ENCODE measurements at places on chromosomes 2 and 18. TPM values are rescaled to one million over a fixed set of nuclear protein-coding genes. Genes with fewer than 3 reads are reported as not detected.

DNA sequence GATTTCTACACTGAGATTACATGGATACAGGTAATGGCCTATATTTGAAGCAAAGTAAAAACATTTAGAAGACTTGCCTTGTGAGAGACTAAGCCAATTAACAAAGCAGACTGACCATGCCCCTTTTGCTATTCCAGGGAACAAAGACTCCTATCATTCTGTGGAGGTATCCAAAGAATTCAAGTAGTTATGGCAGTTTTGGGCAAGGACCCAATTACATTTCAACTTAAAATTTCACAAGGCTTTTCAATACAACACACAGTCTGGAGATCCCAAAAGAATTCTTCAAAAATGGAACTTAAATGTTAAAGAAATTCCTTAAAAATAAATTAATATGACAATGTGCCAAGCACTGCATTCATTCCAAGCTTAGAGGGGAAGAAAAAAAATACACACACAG, 109.2 kb upstream of the CHRNA1 start:
- DNase-seq: no peak

DNA sequence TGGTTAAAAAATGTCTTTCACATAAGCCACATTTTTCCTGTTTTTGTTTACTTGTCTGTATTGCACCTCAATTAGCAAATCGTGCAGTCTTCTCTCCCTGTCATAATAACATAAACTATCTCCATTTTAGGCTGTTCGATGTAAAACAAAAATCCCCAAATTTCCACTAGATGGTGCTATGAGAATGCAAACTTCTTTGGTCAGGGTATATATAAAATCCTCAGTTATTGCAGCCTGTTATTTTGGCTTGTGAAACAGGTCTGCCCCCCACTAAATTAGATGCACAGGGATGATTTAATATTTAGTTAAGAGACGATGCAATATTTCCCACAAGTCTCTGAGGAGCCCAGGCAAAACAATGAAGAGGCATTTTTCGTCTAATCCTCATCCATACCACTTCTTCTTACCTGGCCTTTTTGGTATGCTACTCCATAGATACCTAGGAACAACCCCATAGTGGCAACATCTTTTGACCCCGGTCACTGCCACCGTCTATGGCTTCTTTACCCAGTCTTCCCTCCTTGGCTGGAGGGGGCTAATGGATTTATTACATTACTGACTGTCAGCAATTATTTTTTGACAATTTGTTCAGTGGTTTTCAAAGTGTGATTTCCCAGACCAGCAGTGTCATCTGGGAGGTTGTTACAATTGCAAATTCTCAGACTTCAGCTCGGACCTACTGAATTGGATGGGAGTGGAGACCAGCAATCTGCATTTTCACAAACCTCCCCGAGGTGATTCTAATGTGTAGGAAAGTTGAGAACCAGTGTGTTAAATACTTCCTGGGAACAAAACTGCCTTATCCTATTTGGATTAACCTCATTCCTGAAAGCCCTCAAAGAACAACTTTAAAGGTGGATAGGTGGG, 117.4 kb upstream of the CWC22 start:
- no peak for DNase-seq

- DNase-seq: no peak
Observed at GRCh38 chr2:121489284-121489683, 41.4 kb upstream of the RNU4ATAC start.

The RAB12 gene
- 123 TPM for total RNA-seq

The SMARCAL1 gene
- total RNA-seq: 7.9 TPM

The TCF7L1 gene
- 9.3 TPM for total RNA-seq

- no peak for DNase-seq
Observed at GRCh38 chr2:38690499-38691420, 24.8 kb downstream of the GALM start.

GRCh38 chr2:99735753-99736152, 245.9 kb upstream of the REV1 start:
- no peak for DNase-seq

- DNase-seq: no peak
Observed at GRCh38 chr2:168568476-168569267, 112.6 kb downstream of the CERS6 start.

DNA sequence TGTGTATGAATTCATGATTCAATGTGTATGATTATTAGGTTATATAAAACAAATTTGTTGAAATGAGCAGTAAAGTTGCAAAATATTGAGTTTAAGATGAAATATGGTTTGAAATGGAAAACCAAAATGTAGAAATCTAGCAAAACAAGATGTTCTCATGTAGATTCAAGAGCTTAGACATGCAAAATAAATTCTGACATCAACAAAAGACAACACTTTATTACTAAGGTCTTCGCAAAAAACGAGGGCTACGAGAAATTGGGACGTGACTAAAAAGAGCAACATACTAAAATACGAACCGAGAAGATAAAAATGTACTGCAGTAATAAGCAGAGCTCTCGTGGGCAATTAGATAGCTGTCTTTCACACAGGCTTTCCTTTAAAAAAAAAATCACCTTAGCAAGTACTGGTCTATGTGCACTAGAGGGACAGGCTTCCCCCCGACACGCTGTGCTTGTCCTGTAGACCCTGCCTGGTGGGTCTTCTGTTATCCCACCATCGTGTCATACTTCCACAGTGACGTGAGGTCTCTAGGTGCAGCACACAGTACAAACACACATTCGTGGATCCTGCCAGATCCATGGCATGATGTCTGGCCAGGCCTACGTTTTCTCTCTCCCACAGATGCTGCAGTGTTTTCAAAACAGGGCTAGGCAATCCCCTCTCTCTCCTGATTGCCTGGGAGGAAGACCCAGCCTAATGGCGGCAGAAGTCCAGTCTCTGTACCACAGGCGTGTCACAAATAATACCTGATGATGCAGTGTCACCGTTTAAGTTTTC, 240.8 kb downstream of the TCF4 start:
- no peak for DNase-seq

- peak; percentile 61 for DNase-seq
Observed at GRCh38 chr2:129857200-129857599, 122.3 kb upstream of the RAB6C start.

The COL4A4 gene
- 10.3 TPM for total RNA-seq

The NAT8 gene
- not detected for total RNA-seq

DNA sequence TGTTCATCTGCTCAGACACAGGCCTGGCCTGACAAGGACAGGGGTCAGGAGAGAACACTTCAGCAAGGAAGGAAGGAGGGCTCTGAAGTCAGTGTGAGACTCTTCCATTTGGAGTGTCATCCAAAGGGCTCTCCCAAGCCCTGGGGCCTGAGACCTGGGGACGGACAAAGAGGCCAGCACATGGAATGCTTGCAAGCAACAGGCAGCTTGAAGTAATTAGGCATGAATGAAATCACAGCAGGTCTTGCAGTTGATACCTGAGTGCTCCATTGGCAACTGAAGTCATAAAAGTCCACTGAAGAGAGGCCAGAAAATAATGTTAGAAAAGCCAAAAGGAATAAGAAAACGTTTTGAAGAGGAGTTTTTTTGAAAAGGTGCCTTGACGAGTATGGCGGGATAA, 231.7 kb downstream of the VAPA start:
- no peak for DNase-seq

GRCh38 chr18:2089396-2089795, 481.9 kb downstream of the METTL4 start:
- DNase-seq: no peak

The IL1R2 gene
- total RNA-seq: 1.4 TPM

DNA sequence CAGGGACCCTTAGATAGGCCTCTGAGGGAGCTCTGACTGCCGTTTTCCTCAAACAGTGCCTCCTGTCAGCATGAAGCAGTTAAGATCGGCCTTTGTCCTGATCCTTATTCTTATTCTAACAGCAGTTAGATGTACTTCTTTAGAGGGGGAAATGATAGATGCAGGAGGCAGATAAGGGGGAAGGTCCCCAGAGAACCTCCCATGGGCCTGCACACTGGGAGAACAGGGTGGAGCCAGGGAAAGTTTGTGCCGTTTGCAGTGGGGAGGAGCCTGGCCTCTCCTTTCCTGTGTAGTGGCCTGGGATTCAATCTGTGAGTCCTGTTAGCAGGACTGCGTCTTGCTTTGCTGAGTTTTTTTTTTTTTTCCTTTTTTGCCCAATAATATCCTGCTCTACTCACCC, 7.9 kb upstream of the INPP4A start:
- DNase-seq: no peak
